GM19239 (cell line): ENCODE measurements at places on chromosomes 13 and 19.
A peak's percentile ranks its signal among the peaks of the same experiment; 100 is the strongest.

- DNase-seq, result no peak
Observed at GRCh38 chr19:55406826-55407549, 600 bp downstream of the UBE2S start.

DNA sequence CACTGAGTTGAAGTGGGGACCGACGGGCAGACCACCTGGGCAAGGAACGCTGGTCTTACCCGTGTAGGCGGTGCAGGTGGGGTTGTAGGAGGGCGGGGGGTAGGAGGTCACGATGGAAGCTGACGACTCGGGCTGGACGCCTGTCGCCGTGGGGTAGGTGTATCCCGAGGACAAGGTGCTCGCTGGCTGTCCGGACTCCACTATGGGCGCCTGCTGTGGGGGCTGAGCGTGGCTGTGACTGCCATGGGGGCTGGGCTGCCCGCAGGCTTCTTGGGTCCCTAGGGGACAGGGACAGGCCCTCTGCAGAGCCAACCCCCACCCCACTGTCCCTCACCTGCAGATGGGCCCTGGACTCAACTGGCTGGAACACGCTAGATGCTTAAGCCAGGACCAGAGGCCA lies 37.2 kb downstream of the ZFR2 start:
- no peak for DNase-seq

GRCh38 chr13:41696163-41697003 lies 239.0 kb downstream of the RGCC start:
- no peak for DNase-seq

DNA sequence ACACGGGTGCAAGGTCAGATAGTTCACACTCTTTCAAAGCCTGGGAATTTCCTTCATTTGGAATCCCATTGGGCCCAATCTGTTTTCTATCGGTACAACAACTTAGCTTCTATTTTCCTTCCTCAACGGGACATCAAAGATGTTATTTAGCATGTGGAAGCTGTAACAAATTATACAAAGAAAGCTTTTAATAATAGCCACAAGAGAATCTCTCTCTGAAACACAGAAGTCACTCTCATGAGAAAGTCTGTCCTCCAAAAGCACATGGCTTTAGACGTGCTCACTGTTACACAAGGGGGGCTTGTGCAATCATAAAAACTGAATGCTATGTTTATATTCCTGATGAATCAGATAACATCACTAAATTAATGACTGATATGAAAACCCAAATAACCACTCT lies 28.9 kb upstream of the CYSLTR2 start:
- DNase-seq, result no peak

GRCh38 chr13:113853518-113854237 lies 10.2 kb downstream of the GAS6 start:
- DNase-seq, result no peak

DNA sequence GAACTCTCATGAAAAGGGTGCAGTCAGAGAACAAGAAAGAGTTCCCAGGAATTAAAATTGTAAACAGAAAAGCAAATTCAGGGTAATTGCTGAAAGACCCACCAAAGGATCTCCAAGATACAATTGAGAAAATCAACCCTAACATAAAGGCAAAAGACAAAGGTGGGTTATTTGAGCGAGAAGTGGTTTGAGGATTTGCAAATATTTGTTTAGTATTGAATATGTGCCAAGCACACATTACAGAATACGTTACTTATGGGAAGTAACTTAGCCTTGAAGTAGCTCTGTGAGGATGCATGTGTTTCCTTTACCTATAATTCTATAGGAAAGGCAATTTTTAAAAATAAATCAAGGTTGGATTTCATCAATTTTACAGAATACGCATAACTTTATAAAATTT lies 10.0 kb upstream of the CEACAM21 start:
- DNase-seq, result no peak

DNA sequence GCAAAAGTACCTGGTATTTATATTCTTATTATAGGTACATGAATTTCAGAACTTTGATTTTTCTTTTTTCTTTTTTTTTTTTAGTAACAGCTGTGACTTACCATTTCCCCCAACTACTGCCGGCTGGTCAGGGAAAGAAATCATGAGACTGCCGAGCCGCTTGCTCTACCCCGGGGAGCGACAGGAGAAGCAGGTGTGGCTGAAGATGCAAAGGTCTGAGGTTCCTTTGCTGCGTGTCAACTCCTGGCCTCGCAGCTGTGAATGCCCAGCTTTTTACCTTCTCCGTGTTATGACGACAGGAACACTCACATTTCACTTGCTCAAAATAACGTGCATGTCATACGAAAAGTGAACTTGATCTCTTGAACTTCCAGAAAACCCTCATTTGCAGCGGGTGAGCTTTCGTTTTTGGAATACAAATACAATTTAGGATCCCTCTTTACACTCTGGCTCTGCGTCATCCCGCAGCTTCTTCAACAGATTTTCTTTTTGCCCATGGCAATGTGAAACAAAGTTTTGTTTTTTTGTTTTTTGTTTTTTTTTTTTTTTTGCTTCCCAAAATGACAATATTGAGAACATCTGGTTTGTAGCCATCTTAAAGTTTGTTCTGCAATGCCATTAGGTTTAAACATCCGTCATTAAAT lies 117.9 kb downstream of the EFNB2 start:
- DNase-seq, result no peak

DNA sequence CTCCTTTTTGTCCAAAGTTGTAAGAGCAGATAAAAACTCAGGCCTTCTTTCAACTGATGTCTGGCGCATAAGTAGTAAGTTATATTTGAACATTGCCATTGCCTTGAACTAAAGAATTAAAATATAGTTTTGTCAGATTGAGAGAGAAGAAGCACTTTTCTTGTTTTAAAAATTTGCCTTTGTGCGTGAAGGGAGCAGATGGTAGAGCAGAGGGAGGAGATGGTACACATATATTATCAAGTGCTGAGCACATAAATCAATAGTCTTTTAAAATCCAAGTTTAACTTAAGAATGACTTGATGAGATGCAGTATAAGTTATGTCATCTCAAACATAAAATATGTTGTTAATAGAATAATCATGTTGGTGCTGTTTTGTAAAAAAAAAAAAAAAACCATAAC lies 504.6 kb upstream of the KLHL1 start:
- DNase-seq, result no peak

GRCh38 chr19:17718947-17719711 lies at the start of gene MAP1S:
TSS of gene MAP1S (plus strand) at chr19:17719480. CDS start at chr19:17719503, 23 bp downstream.
- DNase-seq, result peak; percentile 96

- DNase-seq, result no peak
Observed at GRCh38 chr19:10011974-10012373, 1.3 kb upstream of the RDH8 start.

DNA sequence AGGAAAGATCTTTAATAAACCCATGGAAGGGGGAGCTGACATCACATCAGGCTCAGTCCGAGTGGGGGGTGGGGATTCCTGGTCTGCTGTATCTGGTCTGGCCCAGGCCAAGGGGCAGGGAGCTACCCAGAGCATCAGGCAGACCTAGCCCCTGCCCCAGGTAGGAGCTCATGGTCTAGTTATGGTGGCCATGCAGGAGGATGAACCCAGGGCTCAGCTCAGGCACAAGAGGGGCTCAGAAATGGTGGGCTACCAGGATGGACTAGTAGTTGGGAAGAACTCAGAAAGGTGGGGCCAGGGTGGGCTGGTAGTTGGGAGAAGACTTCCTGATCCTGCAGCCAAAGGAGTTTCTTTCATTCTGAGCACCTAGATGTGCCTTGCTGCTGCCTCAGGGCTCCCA lies 14.3 kb downstream of the VSTM2B start:
- DNase-seq, result no peak

DNA sequence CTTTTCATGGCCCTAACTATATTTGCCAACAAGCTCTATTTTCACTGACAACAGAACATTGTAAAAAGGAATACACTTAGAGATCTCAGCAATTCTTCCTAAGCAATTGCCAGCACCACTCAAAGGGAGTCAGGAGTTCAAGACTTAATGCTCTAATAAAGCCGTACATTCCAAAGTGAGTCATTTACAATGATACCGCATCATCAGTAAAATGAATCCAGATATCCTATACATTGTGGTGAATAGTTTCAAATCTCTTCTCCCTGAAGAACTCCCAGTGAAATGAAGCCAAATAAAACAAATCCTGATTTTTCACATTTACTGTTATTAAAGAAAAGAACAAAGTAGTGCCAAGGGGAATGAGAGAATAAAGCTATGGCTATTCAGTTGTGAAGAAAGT lies 2898.7 kb upstream of the PCDH20 start:
- DNase-seq, result no peak

- DNase-seq, result no peak
Observed at GRCh38 chr13:84985860-84986259, 813.4 kb downstream of the SLITRK6 start.

DNA sequence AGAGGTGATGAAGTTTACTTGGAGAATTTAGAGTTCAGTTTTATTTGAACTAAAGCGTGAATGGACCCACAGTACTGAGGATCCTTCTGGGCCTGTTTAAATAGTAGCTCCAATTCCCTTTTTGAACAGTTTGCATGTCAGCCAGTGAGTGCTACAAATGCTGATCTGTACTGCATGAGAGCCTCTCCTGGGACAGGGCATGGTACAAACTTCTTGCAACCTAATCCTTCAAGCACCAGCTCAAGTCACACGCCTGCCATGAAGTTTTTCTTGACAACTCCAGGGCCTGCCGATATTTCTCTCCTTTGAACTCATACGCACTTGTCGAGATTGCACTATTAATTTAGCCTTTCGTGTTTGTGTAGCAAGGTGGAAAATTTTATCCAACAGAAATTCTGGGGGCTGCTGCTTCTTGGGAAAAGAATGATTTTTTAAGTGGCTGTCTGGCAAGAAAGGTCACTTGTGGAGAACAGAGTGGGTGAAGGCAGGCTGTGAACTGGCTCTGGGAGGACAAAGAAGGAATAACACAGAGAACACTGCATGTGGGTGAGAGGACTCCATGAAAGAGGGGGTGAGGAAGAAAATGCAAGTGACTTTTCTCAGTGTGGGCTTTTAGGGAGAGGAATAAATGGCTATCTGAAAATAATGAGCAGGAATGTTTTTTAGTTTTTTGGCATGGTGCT lies 192.5 kb downstream of the NDFIP2 start:
- DNase-seq, result no peak

DNA sequence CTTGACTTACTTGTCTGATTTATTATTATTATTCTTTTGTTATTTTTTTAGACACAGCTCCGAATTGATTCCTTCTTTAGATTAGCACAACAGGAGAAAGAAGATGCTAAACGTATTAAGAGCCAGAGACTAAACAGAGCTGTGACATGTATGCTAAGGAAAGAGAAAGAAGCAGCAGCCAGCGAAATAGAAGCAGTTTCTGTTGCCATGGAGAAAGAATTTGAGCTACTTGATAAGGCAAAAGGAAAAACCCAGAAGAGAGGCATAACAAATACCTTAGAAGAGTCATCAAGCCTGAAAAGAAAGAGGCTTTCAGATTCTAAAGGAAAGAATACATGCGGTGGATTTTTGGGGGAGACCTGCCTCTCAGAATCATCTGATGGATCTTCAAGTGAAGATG lies 29.4 kb downstream of the ERCC5 start:
- DNase-seq, result no peak

GRCh38 chr19:48117515-48118130 lies 7.0 kb upstream of the PLA2G4C start:
- DNase-seq, result no peak

- no peak for DNase-seq
Observed at GRCh38 chr19:42479736-42480135, 37.0 kb upstream of the CXCL17 start.

DNA sequence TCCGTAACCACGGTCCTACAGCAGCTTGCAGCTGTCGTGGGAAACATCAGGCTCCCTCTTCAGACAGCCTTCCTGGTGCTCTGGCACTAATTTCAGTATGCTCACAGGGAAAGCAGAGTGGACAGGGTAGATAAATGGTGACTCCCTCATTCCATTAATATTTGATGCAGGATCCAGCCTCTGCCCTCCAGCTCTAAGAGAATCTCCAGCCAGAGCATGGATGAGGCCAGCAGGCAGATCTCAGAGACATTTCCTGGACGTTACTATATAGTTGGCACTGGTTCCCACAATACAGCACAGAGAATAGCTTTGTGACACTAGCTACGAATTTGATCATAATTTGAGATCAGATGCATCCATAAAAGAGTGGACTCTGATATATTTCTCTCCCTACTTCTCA lies 341.4 kb downstream of the LIG4 start:
- DNase-seq, result no peak

GRCh38 chr19:52910648-52911047 lies 12.6 kb downstream of the ZNF888 start:
- no peak for DNase-seq

DNA sequence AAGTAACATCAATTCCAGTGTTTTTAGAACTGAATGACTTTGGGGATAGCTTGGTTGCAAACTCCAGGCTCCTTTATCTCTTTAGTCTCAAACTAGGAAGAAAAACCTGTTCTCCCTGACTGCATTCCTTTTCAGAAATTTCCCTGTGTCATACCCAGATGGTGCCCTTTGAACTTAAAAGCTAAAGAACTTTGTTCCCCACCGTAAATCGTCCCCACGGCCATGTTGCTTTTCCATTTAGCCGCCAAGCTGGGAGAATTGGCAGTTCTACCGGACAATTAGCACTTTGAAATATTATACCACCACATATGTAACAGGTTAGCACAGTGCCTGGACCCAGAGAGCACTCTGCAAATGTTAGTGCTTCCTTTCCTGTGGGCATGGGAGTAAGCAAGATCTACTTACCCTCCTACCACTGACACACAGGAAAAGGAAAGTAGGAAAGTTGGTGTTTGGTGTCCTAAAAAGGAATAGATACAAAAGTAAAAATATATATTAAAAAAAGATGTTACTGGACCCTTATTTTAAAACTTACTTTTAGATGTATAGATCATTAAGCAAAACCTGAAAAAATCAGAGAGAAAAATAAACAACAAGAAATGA lies 191.9 kb upstream of the MIR17HG start:
- DNase-seq, result no peak

DNA sequence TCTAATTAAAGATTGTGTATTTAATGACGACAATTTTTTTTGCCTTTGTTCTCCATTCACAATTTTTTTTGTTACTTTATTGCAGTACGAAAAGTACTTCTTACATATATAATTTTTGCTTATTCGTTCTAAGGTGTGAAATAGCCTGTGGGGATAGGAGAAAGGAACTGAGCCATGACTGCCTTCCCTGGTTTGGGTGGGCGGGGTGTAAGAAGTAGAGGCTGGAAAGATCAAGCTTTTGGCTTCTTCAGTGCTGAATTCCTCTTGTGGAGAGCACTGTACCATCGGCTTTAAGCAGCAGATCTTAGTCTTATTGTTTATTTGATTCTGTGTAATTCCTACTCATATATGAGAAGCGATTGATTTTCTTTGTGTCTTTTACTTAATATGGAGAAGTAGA lies 115.8 kb downstream of the NBEA start:
- no peak for DNase-seq

DNA sequence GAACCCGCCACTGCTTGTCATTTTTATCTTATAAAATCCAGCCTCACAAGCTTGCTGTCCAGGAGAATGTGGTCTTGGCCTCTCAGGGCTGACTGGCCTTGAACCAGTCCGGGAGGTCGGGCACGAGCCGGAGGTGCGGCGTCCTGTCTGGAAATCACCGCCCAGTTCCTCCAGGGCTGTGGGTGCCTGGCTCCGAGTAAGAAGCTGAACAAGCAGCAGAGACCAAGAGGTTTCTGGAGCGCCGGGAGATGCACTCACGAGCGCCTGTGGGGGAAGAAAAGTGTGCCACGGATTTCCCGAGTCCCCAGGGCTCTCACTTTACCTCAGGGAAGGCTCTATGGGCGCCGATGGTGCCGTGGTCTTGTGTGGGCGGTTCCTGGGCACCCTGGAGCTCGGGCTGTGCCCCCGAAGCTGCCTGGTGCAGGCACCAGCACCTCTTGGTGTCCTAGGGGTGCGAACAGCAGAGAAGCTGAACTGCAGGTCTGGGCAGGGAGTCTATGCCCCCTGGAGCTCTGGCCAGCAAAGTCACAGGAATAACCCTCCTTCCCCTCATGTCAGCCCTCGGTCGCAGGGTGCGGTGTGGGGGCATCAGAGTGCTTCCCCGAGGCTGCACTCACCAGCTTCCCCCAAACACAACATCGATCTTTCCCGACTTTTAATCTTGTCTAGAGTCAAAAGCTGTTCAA lies 50.0 kb downstream of the GAS6 start:
- DNase-seq, result no peak
